NCI-H446 treated with DMSO at 0.1 percent for 48 hours (cell line): ENCODE measurements at places on chromosomes 16 and 17.

DNA sequence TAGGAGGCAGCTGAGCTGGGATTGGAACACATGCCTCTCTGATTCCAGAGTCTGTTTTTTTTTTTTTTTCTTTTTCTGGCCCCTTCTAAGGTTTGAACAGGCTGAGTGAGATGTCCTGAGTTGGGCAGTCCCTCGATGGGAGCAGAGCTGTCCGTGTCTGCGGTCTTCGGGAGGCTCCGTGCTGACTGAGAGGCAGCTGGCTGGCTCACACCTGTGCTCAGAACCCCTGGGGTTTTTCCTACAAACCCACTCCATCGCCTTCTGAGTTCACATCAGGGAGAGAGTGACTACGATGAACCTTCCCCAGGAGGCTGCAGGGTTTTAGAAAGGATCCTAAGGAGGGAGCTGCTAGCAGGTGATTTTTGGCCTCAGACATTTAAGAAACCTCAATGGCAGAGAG lies 92.5 kb downstream of the IRF8 start:
- no peak for DNase-seq

DNA sequence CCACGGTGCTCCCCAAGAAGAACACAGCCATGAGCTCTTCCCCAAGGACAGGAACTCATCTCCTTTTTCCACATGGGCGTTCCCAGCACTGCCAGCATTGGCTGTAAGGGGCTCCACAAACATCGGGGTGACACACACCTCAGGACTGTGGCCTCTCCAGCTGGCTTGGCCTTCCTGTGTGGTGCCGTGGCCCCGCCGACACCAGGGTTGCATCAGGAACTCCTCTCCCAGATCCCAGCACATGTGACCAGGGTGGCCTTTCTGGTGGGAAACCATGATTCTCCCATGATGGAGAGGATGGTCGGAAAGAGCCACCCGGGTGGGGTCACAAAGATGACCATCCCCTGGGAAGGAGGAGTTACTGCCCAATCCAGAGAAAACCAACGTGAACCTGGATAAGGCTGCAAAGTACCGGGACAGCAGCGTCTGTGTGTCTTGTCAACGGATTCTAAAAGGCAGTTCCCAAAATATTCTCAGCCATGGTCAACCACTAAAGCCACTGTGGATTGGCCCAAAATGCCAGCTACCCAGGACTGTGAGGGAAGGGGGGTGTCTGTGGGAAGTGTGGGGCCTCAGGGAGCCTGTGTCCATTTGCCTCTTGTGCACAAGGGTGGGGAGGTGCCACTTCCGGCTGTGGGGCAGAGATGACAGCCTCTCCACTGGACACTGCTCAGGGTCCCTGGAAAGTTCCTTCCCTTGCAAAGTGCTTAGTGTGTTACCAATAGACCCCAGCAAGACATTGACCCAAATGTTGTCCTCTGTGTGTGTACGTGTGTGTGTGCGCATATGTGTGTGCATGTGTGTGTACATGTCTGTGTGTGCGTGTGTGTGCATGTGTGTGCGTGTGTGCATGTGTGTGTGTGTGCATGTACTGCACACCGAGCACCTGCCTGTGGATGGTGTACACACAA lies 78.0 kb upstream of the CBX4 start:
- no peak for DNase-seq

GRCh38 chr16:27468941-27469531 lies 67.1 kb downstream of the IL21R start:
- no peak for DNase-seq

GRCh38 chr17:9286434-9286833 lies 265.1 kb downstream of the NTN1 start:
- DNase-seq = no peak

- no peak for DNase-seq
These were observed 172.9 kb upstream of the ZFHX3 start for GRCh38 chr16:73220836-73221235.

- DNase-seq = no peak
These were observed 10.9 kb downstream of the RARA start for GRCh38 chr17:40319651-40320540.

DNA sequence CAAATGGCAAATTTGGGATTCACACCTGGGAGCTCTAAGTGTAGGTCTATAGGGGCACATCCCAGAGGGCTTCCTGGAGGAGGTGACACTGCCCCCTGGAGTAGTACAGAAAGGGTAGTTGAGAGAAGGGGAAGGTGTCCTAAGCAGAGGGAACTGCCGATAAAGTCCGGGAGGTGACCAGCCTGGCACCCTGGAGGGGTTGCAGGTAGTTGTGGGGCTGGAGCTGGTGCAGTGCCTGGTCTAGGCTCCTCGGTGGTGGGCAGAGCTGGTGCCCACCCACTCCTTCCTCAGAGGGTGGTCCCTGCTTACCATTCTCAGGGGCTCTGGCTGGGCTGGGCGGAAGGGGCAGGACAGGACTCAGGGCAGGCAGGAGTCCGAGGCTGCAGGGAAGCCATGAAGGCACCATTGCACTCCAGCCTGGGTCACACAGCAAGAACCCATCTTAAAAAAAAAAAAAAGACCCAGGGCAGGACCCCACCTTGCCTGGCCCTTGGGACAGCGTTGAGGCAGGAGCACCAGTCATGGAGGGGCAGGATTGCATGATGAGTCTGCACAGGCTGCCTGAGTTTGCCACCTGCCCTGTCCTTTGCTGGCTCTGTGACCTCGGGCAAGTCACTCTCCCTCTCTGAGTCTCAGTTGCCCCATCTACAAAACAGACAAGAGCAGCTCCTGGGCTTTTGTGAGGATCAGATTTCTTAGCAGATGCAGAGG lies 43.8 kb downstream of the LAT start:
- no peak for DNase-seq

DNA sequence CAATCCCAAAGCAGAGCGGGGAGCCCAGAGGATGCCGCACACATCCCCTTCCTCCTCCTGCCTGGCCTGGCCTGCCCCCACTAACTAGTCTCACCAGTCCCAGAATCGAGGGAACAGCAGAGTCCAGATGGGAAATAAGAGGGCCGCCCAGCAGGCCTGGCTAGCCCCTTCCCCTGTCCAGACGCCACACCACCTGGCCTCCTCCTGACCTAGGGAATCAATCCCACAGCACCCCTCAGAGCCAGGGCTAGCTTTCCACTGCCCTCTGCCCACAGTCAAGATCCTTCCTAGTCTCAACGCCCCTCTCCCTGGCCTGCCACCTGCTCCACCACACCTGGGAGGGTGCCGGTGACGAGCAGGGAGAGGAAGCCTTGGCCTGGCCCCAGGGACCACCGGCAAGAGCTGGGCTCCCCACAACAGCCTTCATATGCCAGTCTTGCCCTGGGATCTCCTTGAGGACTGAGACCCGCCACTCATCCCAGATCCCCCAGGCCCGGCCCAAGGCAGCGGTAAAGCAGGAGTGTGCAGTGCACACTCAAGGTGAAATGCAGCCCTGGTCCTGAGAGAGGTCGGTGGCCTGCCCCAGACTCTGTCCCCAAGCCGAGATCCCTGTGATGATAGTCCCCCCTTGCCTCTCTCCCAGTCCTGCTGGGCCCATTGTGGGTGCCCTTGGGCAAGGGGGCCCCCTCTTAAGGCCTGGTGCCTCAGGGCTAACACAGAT lies 27.9 kb downstream of the KATNB1 start:
- no peak for DNase-seq

DNA sequence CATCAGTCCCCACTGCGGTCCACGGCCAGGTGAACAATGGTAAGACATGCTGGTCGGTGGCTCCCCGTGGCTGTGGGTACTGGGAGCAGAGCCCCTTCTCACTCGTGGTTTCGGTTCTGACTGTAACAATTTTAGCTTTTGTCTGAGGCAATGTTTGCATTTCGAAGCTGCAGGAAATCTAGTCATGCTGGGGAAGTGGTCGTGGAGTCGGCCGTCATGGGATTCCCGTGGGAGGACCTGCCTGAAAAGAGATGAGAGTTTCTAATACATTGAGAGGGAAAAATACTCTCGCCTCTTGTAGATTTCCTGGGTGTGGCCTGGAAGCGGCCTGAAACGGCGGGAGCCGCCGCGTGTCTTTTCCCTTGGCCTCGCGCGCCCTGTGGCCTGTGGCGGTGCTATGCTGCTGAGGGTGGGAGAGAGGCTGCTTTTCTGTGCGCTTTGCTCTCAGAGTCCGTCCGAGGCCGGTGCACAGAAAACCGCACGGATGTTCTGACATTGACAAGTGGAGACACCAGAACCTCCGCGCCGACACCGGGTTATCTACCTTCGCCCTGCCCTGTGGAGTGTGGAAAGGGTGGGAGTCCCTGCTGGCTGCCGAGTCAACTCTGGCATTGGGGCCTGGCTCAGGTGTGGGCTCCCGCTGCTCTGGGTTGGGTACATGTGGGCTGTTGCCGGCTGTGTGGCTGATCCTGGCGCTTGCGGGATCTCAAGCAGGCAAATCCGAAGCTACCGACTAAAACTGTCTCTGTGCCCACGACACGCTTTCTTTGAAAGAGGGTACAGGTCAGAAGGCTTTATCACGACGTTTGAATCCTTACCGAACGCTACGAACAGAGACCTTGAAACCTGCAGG lies 60.8 kb downstream of the WDR45B start:
- DNase-seq = no peak

GRCh38 chr16:88192601-88193000 lies 190.2 kb upstream of the ZNF469 start:
- DNase-seq = no peak

GRCh38 chr16:84919269-84919668 lies 92.1 kb downstream of the ZDHHC7 start:
- DNase-seq = no peak

DNA sequence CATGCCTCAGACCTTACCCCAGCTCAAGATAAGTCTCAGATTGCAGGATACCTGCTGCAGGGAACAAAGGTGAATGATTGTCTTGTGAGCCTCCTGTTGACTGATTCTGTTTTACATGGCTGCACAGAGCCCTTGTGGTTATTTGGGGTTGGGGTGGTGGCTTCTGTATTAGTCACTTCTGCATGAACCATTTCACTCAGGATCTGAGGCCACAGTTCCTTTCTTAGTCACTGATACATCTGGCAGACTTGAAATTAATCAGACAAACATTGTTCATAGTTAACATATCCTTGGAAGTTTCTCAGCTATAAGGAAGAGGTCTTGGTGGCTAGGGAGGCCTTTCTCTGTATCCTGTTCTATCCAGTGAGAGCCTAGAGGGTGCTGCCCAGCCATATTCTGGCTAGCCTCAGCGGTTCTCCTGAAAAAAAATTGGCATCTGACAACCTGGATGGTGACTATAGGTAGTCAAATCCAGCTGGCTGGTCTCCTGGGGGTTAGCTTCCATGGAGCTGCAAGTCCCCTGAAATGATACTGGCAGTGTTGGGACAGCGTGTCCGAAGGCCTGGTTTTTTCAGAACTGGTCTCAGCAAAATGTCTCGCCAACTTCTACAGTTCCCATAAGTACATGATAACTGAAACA lies 8.4 kb upstream of the PLK1 start:
- no peak for DNase-seq

GRCh38 chr16:23080329-23080728 lies 68.9 kb downstream of the USP31 start:
- no peak for DNase-seq

- no peak for DNase-seq
These were observed 17.0 kb downstream of the VAT1L start for GRCh38 chr16:77805398-77805797.

GRCh38 chr16:79195938-79196337 lies 404.6 kb downstream of the MAF start:
- no peak for DNase-seq

GRCh38 chr17:50355701-50356341 lies 9.9 kb downstream of the XYLT2 start:
- no peak for DNase-seq

GRCh38 chr16:4316108-4316863 lies 419 bp downstream of the GLIS2 start:
- DNase-seq = no peak

DNA sequence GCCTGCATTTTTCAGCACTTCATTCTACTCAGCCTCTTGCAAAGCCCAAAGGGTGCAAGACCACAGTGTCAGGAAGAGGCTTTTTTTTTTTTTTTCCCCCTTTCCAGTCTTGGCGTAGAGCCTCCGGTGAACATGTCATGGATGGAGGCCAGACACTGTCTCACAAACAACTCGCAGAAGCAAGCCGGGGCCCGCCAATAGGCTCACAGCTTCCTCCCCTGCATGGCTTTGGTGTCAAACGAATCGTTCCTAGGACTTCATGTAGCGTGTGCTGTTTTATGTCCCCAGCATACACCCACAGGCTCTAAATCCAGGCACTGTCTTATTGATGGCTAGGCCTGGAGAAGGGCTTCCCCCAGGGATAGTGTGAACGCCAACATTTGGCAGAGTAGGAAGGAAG lies 457.7 kb upstream of the MAF start:
- DNase-seq = no peak

DNA sequence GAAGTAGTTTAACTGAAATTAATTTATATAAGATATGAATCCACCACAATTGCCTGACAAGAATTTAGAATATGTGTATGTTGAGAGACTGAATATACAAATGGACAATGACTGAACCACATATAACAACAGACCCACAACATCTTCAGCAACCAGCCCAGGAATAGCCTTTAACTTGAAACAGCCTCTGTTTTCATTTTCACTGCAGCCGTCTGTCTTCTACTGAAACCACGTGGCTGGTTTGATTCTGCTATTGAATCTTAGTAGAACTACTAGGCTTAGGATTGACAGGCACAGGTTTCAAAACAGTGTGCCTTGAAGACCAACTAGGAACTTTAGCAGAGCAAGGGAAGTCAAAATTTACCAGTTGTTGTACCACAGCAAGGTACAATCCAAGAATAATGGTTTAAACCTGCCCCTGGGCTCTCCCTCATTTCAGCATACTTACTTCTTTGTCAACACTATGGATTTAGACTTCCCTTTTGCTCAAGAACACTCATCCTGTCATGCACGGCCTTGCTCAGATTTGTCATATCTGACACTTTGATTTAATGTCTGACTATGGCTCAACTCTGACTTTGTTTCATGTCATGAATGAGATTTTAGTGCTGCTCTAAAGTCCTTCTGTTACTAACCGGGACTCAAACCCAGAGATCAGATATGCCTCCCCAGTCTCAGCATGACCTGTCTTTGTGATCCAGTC lies 355.0 kb downstream of the KIF2B start:
- DNase-seq = no peak

DNA sequence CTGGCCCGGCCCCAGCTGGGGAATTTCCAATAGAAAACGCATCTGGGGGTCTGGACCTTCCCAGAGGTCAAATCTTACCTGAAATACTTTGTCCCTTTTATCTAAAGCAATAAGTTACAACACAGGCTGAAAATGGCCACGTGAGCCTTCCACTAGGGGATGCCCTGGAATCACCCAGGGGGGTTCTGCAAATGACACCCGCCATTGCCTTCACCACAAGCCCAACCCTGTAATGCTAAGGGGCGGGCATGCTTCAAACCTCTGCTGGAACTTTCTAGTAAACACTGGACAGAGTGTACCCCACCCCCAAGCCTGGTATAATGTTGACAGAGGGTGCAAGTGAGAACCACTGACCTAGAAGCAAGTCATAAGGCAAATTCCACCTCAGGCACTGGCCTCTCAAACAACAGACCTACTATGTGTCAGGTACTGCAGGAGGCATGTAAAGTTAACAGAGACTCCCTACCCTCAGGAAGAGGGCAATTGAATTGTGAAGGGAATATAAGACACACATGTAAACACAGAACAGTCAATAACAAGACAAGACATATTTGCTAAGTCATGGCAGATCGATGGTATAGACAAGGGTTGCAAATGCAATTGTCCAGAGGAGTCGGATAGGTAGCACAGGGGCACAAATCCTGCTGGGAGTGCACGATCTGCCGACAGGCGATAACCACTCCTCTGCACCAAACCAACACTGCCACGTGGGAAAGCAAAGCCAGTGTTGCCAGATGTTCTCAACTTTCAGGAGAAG lies 59.0 kb downstream of the ARHGAP17 start:
- no peak for DNase-seq
